ENCODE measurements at places on chromosomes 3 and 15.
A peak's percentile ranks its signal among the peaks of the same experiment; 100 is the strongest.

DNA sequence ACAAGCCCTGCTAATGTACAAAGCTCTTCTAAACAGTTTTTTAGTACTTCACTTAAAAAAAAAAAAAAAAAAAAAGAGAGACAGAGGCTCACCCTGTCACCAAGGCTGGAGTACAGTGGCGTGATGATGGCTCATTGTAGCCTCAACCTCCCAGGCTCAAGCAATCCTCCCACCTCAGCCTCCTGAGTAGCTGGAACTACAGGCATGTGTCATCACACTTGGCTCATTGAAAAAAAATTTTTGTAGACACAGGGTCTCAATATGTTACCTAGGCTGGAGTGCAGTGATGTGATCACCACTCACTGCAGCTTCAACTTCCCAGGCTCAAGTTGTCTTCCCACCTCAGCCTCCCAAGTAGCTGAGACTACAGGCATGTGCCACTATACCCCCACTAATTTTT, 47.6 kb upstream of the HEG1 start:
- no peak overlapping the region for H3K27ac ChIP-seq
- peaks cover 10% of the 10 kb centered on the region for H3K4me1 ChIP-seq
- no peaks in the 10 kb centered on the region for H3K36me3 ChIP-seq
- no peak for DNase-seq
- H3K27me3 ChIP-seq, result no peaks in the 10 kb centered on the region
- no peak overlapping the region for H3K4me3 ChIP-seq

DNA sequence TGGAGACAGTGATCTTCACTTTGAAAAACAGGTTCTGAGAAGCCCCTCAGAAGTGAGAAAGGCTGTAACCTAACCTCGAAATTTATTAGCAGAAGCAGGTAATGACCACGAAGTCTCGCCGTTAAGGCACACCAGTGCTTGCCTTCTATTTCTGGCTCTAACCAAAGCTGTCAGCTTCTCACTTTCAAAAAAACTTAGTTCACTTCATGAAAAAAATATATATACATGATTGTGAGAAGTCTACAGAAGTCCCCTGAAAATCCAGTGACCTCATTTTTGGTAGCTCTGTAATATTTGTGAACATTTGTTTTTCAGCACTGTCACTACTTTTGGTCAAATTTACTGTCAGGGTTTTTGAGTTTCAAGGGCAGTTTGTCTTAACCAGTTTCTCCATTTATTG, 19.1 kb upstream of the AKAP13 start:
- no peak overlapping the region for H3K4me3 ChIP-seq
- H3K27ac ChIP-seq, result no peak overlapping the region
- H3K36me3 ChIP-seq, result no peaks in the 10 kb centered on the region
- no peak for DNase-seq
- H3K4me1 ChIP-seq, result peaks cover 9% of the 10 kb centered on the region
- H3K27me3 ChIP-seq, result no peaks in the 10 kb centered on the region

DNA sequence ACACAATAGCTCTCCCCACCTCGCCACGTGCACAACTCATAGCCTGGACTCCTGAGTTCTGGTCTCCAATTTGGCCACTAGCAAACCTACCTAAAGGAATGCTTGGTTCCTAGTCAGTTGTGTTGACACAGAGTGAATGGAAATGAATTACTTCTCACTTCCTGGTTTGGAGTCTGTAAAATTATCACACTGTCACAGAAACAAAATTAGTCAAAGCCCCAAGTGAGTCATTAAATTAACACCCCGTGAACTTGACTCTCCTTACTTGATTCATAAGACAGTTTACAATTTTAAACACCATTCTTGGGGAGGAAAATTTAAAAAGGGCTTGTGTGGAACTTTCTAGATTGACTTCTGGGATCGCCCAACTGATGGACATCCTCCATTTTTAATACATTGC, 276.2 kb upstream of the CTNNB1 start:
- H3K4me3 ChIP-seq, result no peak overlapping the region
- no peaks in the 10 kb centered on the region for H3K36me3 ChIP-seq
- no peak for DNase-seq
- no peak overlapping the region for H3K27ac ChIP-seq

DNA sequence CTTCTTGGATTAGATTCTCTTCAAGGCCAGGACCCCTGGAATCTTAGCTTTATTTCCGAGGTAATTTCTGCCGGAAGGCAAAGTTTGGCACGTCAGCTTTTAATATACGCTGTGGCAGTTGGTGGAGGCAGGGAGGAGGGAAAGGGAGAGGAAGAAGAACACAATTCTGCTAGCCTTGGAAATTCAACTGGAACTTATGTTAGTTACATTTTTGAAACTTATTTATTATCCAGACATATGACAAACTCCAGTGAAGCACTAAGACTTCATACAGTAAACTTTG, 100.1 kb upstream of the TSC22D2 start:
- H3K4me1 ChIP-seq, result no peaks in the 10 kb centered on the region
- no peaks in the 10 kb centered on the region for H3K27me3 ChIP-seq
- DNase-seq, result no peak
- H3K36me3 ChIP-seq, result no peaks in the 10 kb centered on the region
- no peak overlapping the region for H3K4me3 ChIP-seq

DNA sequence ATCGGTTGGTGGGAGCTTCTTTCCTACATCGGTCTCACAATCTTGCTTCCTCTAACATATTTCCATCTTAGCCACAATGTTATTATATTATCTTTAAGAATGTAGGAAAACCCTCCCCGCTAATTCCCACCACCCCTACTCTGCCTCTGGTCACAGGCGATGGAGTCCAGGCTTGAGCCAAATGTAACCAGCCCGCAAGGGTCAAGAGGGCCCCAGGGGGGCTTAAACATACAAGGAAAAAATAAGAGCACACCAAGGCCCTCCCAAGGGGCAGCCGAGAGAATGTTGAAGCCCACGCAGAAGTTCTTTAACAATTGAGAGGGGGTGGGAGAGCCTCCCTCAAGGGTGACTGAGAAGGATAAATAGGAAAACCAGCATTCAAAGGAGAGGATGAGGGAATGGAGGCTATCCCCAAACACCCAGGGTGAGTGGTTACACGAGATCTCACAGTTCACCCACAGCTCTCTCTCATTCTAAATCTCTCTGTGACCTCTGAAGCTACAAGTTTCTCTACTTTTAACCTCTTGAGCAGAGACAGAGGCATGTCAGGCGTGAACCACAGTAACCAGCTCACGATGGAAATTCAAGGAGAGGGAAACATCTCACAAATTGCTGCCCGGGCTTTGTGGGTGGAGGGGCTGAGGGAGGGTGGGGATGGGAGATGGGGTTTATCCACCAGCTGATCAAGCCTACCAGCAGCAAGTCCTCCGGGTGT, 31.4 kb upstream of the UACA start:
- H3K27me3 ChIP-seq, result no peaks in the 10 kb centered on the region
- no peak overlapping the region for H3K4me3 ChIP-seq
- H3K36me3 ChIP-seq, result no peaks in the 10 kb centered on the region
- H3K27ac ChIP-seq, result no peak overlapping the region
- no peak for DNase-seq

- H3K27ac ChIP-seq, result no peak overlapping the region
- no peaks in the 10 kb centered on the region for H3K27me3 ChIP-seq
- H3K36me3 ChIP-seq, result no peaks in the 10 kb centered on the region
- H3K4me3 ChIP-seq, result no peak overlapping the region
- no peak for DNase-seq
- H3K4me1 ChIP-seq, result no peaks in the 10 kb centered on the region
These were observed 382.5 kb downstream of the TBC1D5 start for GRCh38 chr3:17359911-17360310.

GRCh38 chr15:95368755-95369601, 961.5 kb upstream of the NR2F2 start:
- H3K27ac ChIP-seq, result no peak overlapping the region
- H3K36me3 ChIP-seq, result no peaks in the 10 kb centered on the region
- no peaks in the 10 kb centered on the region for H3K27me3 ChIP-seq
- no peak overlapping the region for H3K4me3 ChIP-seq
- peak; percentile 21 for DNase-seq

- H3K4me1 ChIP-seq, result no peaks in the 10 kb centered on the region
- no peak for DNase-seq
- H3K4me3 ChIP-seq, result no peak overlapping the region
- H3K36me3 ChIP-seq, result no peaks in the 10 kb centered on the region
- no peak overlapping the region for H3K27ac ChIP-seq
These were observed 60.1 kb downstream of the KY start for GRCh38 chr3:134590766-134591165.

DNA sequence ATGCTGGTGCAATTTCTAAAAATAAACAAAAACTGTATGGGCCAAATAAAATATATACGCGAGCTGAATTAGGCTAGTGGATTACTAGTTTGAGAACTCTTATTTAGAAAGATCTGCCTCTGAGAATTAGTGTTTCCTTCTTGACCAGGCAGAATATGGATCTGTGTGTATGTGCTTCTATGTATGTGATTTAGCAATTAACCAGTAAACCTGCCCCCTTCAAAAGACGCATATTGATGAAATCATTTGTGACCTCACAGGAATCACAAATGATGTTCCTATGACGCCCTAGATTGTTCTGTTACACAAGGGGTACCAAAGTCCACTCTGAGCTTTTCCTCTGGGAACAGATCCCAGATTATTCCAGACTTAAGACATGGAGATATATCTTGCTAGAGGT, at the start of gene TUSC7:
TSS of gene TUSC7 (plus strand) at position 301 of the 400 bp plus-strand sequence.
- H3K27me3 ChIP-seq, result no peaks in the 10 kb centered on the region
- no peak within 1 kb of the TSS for H3K4me3 ChIP-seq
- no peak for DNase-seq
- no peak within 1 kb of the TSS for H3K27ac ChIP-seq
- H3K36me3 ChIP-seq, result no peaks in the 10 kb centered on the region
- no peaks in the 10 kb centered on the region for H3K4me1 ChIP-seq

DNA sequence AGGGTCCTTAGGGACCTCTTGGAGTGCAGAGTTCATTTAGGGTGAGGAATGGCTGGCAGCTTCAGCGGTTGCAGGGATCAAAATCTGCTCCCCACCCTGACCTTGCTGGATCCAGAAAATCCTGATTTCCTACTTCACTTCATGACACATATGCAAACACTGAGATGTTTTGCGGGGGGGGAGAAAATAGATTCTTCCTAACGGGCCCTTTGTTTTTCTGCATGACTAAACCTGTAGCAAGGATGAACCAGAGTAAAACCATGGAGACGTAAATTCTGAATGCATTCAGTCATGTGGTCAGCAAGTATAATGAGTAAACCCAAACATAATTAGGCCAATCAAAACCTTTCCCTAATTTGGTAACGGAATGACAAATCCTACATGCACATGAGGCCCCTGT, 20.0 kb upstream of the RBP1 start:
- H3K27ac ChIP-seq, result no peak overlapping the region
- H3K4me1 ChIP-seq, result no peaks in the 10 kb centered on the region
- no peak for DNase-seq
- no peak overlapping the region for H3K4me3 ChIP-seq
- no peaks in the 10 kb centered on the region for H3K36me3 ChIP-seq

GRCh38 chr3:43023746-43024145, 44.6 kb downstream of the GASK1A start:
- no peak overlapping the region for H3K4me3 ChIP-seq
- H3K36me3 ChIP-seq, result no peaks in the 10 kb centered on the region
- no peak for DNase-seq
- H3K27ac ChIP-seq, result no peak overlapping the region

DNA sequence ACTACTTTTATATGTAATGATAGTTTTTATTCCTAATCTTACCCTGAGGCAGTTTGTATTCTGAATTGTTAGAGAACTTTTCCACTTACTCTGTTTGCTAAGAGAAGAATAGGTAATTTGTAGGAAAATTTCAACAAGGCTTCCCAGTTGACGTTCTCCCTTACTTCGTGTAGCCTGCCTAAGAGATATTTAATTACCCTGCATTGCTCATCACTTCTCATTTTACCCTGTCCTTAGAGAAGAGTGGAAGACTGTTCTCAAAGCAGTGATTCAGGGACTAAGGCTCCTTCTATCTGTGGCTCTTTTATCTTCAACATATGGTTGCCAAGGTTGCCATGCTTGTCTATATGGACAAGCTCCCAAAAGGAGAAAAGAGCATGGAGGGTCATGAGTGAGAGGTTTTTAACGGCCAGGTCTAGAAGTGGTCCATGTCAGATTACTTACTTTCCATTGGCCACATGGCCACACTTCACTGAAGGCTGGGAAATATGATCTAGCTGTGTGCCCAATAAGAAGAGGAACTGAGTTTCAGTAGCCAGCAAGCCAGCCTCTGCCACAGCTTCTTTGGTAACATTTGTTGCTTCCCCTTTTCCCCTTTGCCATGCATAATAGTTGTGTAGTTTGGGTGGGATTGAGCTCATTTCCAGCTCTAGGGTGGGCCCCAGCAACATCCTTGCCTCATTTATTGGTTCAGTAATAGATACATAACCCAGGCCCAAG, 22.1 kb downstream of the PDE8A start:
- no peaks in the 10 kb centered on the region for H3K36me3 ChIP-seq
- no peak overlapping the region for H3K27ac ChIP-seq
- no peak for DNase-seq
- no peaks in the 10 kb centered on the region for H3K27me3 ChIP-seq
- H3K4me3 ChIP-seq, result no peak overlapping the region

GRCh38 chr15:25737218-25737643, 125.9 kb downstream of the ATP10A start:
- no peak for DNase-seq
- no peaks in the 10 kb centered on the region for H3K36me3 ChIP-seq
- H3K27ac ChIP-seq, result no peak overlapping the region
- no peak overlapping the region for H3K4me3 ChIP-seq
- no peaks in the 10 kb centered on the region for H3K4me1 ChIP-seq
- no peaks in the 10 kb centered on the region for H3K27me3 ChIP-seq

DNA sequence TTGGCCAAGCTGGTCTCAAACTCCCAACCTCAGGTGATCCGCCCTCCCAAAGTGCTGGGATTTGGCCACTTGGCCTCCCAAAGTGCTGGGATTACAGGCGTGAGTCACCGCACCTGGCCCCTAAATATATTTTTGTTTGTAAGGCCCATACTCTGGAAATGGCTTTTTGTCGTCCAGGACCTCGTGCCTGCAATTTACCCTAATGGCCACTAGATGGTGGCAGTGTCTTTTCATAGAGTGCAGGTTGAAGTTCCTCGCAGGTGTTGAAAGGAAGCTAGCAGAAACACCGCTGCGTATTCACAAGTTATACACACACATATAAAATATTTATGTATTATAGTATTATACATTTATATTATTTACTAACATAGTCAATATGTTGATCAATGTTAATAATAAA, 97.2 kb downstream of the LRTM1 start:
- no peak overlapping the region for H3K4me3 ChIP-seq
- DNase-seq, result no peak
- H3K27ac ChIP-seq, result no peak overlapping the region
- no peaks in the 10 kb centered on the region for H3K27me3 ChIP-seq
- H3K4me1 ChIP-seq, result peaks cover 25% of the 10 kb centered on the region

GRCh38 chr3:122916084-122916483, 111.5 kb downstream of the SEMA5B start:
- H3K27me3 ChIP-seq, result peaks cover 34% of the 10 kb centered on the region
- H3K27ac ChIP-seq, result no peak overlapping the region
- H3K4me3 ChIP-seq, result no peak overlapping the region

Measured in A673 (cell line).